ENCODE measurements at places on chromosomes 11 and 22.

- DNase-seq: no peak
Measured at GRCh38 chr11:111091321-111091938, 154.1 kb upstream of the POU2AF2 start.

DNA sequence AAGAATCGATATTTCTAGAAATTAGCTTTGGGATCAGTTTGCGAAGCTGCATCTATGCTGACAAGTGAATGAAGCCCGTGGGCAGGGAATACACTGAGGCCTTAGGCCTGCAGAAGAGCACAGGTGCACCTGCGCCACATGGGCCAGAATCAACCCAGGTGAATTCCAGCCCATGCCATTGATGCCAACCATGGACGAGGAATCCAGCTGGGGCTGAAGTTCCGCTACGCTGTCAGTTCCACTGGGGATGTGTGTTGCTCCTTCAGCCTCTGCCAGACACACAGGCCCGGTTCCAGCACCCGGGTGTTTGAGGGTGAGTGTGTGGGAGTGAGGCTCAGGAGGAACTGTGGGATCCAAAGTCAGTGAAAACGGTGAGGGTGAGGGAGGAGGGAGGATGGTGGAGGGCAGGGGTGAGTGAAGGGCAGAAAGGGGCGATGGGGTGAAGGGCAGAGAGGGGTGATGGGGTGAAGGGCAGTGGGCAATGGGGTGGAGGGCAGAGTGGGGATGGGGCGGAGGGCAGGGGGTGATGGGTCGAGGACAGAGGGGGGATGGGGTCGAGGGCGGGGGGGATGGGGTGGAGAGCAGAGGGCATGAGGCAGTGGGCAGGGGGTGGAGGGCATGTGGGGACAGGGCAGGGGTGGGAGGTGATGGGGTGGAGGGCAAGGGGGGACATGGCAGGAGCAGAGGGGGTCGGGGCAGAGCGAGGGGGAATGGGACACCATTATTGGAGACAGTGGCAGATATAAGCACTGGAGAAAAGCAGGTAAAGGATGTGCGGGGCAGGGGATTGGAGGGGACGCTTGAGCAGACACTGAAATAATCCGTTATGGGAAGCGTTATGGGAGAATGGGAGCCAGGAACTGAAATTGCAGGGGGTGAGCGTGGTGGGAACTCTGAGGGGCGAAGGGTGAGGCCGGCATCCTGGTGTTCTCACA lies 931.6 kb downstream of the BRD1 start:
- no peak for DNase-seq

DNA sequence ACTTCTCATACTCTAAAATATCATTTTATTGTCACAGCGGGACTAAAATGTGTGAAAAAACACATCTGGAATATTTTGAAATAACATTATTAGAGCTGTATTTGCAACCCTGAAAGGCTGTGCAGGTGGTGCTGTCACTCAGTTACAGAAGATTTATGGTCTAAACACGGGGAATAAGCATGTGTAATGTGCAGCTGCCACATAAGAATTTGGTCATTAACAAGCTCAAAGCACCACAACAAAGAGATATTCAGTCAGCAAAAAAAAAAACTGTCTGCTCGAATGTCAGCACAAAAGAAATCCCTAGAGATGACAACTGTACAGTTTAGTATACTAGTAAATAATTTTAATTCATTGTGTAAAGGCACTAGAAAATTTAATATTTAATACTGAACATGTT lies 31.3 kb downstream of the TMEM123 start:
- no peak for DNase-seq

DNA sequence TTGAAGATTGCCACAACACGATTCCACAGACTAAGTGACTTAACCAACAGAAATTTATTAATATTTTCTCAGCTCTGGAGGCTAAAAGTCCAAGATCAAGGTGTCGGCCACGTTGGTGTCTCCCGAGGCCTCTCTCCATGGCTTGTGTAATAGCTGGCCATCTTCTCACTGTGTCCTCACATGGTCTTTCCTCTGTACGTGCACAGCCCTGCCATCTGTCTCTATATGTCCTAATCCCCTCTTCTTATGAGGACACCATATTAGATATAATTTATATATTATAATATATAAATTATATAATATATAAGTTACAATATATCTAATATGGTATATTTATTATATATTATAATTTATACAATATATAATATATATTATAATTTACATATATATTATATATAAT lies 25.1 kb upstream of the SCGB1A1 start:
- no peak for DNase-seq

All from nephron progenitor cell (in vitro differentiated cells).